ENCODE measurements at places on chromosomes 12 and 14.

DNA sequence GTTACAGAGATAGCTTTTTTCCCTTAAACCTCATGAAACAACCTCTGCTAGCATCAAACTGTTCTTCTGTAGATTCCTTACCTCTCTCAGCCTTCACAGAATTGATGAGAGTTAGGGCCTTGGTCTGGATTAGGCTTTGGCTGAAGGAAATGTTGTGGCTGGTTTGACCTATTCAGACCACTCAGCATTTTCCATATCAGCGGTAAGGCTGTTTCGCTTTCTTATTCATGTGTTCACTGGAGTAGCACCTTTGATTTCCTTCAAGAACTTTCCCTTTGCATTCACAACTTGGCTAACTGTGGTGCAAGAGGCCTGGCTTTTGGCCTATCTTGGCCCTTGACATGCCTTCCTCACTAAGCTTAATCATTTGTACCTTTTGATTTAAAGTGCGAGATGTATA, 50.7 kb upstream of the NRXN3 start:
- DNase-seq: no peak

DNA sequence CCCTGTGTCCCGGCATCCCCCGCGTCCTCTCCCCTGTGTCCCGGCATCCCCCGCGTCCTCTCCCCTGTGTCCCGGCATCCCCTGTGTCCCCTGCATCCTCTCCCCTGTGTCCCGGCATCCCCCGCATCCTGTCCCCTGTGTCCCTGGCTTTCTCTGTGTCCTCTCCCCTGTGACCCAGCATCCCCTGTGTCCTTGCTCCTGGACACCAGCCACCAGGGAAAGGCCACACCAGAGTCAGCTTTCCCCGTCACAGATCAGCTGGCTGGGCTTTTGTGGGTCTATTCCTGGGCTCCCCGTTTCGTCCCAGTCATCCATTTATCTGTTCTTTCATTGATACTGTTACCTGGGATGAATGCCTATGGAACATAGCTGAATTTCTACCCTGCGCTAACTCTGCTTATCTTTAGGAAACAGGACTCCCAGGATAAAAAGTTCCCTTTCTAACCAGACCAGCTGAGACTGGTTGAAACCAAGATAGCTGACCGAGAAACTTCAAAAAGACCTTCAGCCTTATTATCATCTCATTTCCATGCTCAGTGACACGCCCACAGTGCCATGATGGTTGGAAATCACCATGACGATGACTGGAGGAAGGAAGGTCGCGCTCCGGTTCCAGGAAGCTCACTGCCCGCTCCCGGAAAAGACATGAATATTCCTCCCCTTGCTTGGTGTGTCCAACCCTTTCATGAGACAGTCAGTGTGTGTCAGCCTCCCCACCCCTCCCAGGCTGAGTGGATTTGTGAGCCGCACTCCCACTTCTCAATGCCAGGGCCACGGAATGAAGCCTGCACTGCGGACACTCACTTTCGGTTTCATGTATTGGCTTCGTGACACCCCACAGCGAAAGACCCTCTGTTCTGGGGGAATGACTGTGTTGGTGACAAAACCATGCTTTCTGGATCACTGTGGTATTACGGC, 276.4 kb upstream of the SFSWAP start:
- no peak for DNase-seq

- DNase-seq: no peak
Observed at GRCh38 chr12:46702581-46703344, 123.0 kb downstream of the SLC38A4 start.

- no peak for DNase-seq
Observed at GRCh38 chr12:59408431-59408830, 187.4 kb upstream of the SLC16A7 start.

- DNase-seq: no peak
Observed at GRCh38 chr14:50320283-50320682, 8.2 kb downstream of the DMAC2L start.

- DNase-seq: no peak
Observed at GRCh38 chr14:50045039-50045711, 71.2 kb downstream of the VCPKMT start.

DNA sequence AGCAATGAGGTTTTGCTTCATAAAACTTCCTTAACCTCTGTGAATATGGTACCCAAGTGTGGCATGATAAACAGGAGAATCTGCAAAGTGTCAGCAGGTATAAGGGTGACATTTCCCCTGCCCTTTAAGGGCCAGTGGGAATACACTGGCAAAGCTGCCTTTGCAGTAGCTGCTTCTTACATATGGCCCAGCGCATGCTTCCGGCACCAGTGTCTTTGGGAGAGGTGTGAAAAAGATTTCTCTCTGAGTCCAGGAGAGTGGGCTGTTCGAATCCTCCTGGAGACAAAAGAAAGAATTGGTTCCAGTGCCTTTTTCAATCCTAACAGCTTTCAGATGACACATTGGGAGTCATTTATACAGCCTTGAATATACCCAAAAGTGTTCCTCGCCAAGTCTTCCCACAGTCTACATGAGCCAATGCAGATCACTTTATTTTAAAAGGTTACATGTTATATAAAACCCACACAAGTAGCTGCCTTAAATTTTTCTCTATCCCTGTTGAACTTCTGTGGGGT, 437.7 kb downstream of the PRKD1 start:
- no peak for DNase-seq

DNA sequence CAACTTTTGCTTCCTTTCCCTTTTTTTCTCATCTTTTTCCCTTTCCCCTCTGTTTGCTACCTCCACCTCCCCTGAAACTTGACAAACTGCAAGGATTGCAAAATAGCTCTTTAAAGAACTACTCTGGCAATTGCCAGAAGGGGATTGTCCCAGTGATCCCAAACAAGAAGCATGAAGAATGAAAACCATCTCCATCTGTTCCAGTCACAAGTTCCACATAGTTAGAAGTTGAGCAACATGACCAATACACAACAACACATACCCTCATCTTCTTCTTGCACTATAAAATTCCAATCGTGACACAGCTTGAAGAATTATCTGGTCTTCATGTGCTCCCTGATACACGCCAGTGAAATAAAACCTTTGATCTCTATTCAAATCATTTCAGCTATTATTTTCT, 93.7 kb upstream of the USP15 start:
- no peak for DNase-seq

GRCh38 chr14:22429546-22430294, 159.3 kb downstream of the DAD1 start:
- no peak for DNase-seq

GRCh38 chr12:51683763-51684357, 92.8 kb downstream of the SCN8A start:
- no peak for DNase-seq

DNA sequence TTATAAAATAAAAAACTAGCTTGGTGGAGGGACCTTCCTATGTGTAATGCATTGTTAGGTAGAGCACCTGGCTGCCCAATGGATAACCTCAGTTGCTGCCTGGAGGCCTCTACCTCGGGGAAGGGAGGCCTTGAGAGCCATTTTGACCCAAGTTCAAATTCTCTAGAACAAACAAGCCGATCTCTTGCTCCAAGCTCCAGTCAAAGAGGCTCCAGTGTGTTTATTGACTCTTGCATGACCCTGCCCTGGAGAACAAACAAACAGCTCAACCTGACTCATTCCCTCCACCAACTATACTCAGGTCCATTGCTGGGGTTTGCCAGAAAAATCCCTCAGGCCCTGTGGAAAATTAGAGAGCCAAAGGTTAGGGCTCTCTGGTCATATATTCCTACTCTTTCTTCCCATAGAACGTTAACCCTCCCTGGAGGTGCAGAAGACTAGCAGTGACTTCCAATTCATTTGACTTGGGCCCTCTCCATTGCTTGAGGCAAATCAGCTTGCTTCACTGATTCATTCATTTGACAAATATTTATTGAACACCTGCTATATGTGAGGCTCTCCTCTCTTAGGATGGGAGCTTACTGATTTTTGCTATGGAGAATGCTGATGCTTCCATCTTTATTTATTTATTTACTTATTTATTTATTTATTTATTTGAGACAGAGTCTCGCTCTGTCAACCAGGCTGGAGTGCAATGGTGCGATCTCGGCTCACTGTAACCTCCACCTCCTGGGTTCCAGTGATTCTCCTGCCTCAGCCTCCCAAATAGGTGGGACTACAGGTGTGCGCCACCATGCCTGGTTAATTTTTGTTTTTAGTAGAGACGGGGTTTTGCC, 73.7 kb upstream of the CISTR start:
- no peak for DNase-seq

DNA sequence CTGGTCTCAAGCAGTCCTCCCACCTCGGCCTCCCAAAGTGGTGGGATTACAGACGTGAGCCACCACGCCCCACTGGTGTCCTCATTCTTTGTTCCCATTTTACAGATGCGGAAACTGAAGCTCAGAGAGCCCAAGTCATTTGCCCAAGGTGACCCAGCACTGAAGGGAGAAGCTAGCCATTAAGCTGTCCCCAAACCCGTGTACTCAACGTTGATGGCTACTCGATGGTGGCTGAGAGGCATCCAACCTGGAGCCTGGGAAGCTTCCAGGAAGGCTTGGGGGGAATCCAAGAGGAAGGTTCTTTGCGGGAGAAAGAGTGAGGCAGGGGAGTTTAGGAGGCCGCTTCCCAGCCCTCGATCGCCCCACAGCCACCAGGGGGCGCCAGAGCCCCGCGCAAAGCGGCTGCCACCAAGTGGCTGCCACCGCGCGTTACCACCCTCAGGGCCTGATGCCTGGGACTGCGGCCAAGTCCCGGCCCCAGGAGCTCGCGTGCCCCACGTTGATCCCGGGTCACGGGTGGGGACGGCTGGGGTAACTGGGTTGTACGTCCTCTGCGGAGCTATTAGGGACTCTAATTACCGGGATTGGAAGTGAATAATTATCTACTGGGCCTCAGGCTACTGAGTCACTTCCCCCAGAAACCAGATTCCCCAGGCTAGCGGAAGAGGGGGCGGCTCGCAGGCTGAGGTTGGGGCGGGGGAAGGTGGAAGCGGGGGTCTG, 8.8 kb upstream of the SH2B3 start:
- DNase-seq: no peak

GRCh38 chr14:102986810-102987579, 64.5 kb downstream of the AMN start:
- no peak for DNase-seq

GRCh38 chr12:47814539-47815170, 5.0 kb downstream of the HDAC7 start:
- DNase-seq: no peak

GRCh38 chr14:80404413-80404812, 193.1 kb upstream of the DIO2 start:
- DNase-seq: no peak

DNA sequence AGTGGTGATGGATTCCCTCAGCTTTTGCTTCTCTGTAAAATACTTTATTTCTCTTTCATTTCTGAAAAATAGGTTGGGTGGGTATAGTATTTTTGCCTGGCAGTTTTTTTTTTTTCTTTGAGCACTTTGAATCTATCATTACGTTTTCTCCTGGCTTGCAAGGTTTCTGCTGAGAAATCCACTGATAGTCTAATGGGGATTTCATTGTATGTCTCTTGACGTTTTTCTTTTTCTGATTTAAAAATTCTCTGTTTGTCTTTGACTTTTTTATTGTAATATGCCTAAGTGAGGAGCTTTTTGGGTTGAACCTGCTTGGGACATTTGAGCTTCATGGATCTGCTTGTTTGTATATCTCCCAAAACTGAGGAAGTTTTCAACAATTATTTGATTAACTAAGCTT, 606.0 kb downstream of the KCNH5 start:
- DNase-seq: no peak

DNA sequence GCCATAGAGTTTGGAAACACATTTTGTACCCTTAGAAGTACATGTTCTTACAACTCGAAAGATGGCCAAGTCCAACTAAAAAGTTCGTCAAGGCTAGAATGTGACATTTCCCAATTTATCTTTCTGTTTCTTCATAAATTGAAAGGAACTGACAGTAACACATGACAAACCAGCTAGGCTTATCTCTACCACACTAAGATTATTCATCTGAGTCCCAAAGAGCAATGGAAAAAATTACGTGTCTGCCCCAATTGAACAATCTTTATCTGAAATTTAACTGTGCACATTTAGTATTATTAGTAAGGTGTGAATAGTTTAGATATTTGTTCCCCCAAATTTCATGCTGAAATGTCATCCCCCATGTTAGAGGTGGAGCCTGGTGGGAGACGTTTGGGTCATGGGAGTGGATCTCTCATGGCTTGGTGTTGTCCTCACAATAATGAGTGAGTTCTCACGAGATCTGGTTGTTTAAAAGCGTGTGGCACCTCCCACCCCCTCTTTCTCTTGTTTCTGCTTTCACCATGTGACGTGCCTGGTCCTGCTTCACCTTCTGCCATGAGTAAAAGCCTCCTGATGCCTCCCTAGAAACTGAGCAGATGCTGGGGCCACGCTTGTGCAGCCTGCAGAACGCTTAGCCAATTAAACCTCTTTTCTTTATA, 13.3 kb downstream of the CPM start:
- no peak for DNase-seq

DNA sequence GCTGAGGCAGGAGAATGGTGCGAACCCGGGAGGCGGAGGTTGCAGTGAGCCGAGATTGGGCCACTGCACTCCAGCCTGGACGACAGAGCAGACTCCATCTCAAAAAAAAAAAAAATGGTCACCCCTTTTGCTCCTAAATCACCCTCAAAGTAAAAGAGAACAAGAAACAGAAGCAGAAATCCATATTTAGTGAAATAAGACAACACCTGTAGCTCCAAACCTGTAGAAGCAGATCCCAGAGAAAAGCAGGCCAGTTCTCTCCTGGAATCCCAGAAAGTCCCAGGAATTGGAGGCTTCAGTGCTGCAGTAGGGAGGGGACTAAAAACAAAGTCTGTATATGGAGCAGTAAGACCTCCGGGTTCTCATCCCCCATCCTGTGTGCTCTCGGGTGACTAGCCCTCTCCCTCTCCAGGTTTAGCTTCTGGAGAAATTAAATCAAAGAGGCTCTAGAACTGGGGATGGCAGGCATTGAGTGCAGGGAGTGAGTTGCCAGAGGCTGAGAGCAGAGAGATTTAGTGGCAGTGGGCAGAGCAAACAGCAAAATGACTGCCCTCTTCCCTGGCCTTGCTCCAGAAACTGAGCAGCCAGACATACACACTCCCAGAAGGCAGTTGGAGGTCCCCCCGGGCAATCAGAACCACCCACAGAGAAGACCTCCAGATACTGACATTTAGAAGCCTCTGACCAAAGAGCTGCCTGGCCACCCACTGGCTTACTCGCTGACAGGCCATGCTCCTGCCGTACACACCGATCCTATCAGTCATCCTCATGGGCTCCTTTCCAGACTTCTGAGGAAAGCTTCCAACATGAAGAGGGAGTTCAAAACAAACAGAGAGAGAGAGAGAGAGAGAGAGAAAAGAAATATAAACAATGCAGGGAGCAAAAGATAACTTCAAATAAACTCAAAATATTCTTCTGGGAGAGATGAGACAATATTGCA, 6.3 kb upstream of the MLXIP start:
- no peak for DNase-seq

GRCh38 chr14:92986254-92987147, 63.6 kb downstream of the CHGA start:
- no peak for DNase-seq

GRCh38 chr14:36509069-36509917, 10.7 kb downstream of the NKX2-1 start:
- DNase-seq: no peak

DNA sequence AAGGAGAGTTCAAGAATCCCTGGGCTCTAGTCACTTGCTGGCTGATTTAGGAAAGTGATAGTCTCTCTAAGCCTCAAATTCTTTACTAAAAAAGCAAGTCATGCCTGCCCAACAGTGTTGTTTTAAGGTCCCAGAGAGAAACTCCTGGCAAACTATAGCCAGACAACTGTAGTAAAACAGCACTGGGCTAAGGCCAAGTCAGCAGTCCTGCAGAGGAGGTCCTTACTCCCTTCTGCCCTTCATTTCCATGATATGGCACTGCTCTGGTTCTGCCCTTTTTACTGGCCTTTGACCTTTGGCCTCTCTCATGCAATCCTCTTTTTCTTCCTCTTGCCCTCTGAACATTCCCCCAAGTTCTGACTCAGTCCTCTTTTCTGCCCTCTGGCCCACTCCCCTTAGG, 74.9 kb downstream of the VWF start:
- DNase-seq: no peak

All from GM12864 (cell line).